ENCODE measurements at places on chromosomes 1 and 21. TPM values are rescaled to one million over a fixed set of nuclear protein-coding genes. Genes with fewer than 3 reads are reported as not detected.

OR14K1 gene
- total RNA-seq: not detected

LIPI gene
- not detected for total RNA-seq

ACBD3 gene
- 90.9 TPM for total RNA-seq

FOXO6 gene
- not detected for total RNA-seq

CHI3L2 gene
- total RNA-seq: 0.89 TPM

RAB25 gene
- total RNA-seq: not detected
